NCI-H526 treated with DMSO at 0.1 percent for 48 hours (cell line): ENCODE measurements at places on chromosomes 12 and 14.

DNA sequence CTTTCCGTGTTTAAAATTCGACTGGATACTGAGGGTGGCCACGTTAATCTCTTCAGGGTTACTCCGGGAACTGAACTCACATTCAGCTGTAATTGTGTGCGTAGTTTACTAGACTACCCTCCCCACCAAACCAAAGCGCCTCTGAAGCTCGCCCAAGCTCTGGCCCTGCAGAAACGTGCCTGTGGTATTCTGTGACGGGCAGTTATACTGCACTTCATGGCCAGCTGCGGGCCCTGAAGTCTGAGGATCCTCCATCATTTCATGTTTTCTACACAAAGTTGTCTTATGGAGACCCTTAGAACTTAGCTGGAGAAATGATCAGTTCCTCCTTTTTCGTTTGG lies 688 bp downstream of the ZNF26 start:
- DNase-seq = no peak

DNA sequence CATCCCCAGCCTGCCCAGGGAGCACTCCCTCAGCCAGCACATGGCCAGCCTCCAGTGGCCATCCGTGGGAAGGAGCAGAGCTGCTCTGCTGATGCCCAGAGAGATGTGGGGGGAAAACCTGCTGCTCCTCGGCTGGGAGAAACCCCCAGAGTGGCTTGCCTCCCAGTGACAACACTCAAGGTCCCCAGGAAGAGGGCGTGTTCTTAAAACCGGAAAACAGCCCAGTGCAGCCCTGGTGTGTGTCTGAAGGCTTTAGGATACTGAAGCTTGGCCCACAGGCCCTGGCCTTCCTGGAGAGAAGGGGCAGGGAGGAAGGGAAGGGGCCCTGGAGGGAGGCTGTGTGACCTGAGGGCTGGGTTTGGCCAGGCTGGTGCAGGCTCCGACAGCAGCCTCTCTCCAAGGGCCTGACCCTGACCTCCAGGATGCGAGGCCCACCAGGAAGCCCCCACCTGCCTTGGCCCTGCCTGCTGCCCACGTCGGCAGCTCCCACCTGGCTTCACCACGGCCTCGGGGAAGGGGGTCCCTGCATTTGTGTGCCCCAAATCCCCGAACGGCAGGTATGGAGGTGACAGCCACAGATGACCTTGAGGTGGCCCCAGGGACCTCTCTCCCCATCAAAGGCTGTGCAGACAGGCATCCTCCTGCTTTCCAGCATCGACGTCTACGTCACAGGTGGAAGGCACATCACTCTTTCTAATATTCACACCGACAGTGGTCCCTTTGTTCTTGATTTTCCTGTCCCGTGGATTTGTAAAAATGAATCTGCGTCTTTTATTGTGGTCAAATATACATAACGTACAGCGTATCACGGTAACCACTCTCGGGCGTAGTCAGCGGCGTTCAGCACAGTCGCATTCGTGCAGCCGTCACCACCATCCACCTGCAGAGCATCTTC lies 190.0 kb upstream of the C14orf180 start:
- DNase-seq = no peak

DNA sequence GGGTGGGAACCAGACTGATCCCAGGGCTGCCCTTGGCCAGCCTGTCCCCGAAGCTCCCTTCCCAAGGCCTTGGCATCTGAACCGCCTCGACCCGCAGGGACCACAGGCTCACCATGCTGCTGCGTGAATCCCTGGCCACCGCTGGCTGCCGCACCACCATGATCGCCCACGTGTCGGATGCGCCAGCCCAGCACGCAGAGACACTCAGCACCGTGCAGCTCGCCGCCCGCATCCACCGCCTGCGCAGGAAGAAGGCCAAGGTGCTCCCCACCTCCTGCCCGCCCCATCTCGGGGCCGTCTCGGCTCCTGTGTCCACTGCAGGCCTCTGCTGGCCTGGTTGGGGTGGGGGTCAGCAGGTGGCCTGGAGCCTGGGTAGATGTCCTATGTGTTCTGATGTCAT lies 35.7 kb downstream of the KIF26A start:
- no peak for DNase-seq

- DNase-seq = no peak
These were observed 10.8 kb downstream of the TMEM52B start for GRCh38 chr12:10189653-10190052.

DNA sequence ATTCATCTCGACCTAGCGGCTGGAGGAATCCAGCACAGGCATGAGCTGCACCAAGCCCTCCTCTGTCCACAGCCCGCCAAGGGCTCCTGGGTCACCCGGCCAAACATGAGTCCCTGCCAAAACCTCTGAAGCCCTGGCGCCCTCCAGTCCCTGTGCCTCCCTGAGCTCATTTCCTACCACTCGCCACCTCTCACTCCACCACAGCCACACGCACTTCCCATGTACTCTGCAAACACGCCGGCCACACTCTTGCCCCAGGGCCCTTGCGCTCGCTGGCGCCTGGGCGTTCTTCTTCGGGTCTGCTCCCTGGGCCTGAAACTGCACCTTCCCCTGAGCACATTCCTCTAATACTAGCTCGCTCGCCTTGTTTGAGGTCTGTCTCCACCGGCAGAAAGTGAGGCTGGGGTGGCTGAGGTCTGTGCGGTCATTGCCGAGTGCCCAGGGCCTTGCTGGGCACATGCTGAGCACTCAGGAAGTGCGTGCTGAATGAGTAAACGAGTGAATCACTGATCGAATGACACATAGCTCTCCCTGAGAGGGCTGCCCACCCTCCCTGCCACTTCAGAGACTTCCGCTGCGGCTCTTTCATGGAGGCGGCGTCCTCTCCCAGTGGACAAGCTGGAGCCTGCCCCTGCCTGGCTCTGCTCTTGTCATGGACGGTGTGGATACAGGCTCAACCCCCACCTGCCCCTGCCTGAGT lies 33.7 kb upstream of the DLK1 start:
- DNase-seq = no peak

- DNase-seq = no peak
These were observed 52.3 kb downstream of the PLEKHA5 start for GRCh38 chr12:19181666-19182426.

GRCh38 chr14:59182641-59183040 lies 5.8 kb upstream of the DAAM1 start:
- no peak for DNase-seq

DNA sequence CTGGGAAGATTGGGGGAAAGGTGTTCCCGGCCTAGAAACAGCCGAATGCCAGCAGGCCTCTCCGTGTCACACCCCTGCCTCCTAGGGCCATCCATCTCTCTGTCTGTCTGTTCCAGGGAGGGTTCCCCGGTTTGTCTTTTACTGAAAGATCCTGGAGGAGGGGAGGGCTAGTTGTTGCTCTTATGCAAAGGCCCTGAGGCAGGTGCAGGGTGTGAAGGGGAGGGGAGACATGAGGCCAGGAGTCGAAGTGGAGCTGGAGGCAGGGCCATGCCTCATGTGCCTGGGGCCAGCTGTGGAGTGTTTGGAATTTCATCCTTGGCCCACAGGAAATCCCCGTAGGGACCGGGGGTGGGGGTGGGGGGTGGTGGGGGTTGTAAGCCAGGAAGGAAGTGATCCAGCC lies 8.7 kb upstream of the RCOR1 start:
- no peak for DNase-seq

GRCh38 chr14:97381309-97381708 lies 584.1 kb downstream of the VRK1 start:
- DNase-seq = no peak

GRCh38 chr14:31269634-31270195 lies 62.1 kb upstream of the HECTD1 start:
- no peak for DNase-seq

DNA sequence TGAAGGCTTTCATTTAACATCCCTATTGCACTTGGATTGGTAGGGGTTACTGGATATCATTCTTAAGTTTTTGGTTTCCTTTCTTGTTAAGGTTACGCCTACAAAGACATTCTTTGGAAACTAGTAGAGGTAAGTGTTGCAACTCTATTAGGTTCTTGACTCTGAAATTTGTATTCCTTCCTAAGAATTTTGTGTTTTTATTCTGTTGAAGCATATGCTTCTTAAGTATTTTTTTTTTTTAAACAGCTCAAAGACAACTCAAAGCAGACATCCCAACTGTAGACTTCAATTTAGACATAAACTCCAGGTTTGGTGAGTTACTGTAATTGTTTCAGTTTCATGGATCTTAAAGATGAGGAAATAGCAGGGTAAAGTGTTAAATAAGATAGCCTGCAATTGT lies 1.1 kb upstream of the RBMS2 start:
- DNase-seq = no peak

DNA sequence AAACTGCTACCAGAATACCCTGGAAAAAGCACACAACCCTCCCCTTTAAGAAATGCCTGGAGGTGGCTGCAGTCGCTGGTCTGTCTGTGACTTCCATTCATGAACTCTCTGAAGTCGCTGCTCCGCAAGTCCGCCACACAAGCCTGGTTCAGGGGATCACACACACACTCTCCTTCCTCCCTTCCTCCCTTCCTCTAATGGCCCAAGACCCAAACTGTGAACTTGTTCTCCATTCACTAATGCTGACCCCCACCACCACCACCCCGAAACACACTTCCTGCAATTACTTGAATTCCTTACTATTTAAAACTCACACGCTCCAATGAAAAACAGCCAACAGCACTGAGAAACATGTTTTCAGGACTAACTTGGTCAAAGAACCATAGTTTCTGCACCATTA lies 1.0 kb upstream of the LMO3 start:
- no peak for DNase-seq

DNA sequence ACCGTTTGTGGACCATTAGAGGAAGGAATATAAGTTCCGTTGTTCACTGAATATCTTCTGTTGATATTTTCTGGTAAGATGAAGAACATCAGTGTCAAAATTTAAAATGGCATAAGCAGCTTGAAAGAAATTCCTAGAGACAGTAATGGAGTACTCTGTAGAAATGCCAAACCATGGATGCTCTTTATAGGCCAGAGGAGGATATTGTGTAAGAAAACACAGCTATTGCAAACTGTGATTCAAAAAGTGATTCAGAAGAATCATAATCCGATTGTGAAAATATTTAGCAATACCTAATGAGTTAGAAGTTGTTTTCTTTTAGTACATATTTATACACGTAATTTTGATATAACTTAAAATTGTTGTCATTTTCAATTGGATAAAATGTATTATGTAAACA lies 102.8 kb downstream of the SLC16A7 start:
- DNase-seq = no peak

- peak; percentile 27 for DNase-seq
These were observed 11.9 kb upstream of the SERPINA4 start for GRCh38 chr14:94548999-94549985.

DNA sequence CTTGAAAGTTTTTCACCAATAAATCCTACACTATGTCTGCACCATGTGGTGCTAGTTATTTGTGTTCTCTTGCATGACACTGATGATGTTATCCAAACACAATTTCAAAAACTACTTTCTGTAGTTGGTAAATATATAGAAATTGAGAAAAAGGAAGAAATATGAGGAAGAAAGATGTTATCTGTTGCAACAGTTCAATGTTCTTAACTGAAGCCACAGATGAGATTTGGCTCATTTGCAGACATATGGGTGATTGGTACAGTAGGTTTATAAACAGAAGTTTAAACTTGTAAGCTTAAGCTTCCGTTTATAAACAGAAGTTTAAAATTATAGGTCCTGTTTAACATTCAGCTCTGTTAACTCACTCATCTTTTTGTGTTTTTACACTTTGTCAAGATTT lies at the start of gene CLEC12A:
TSS of gene CLEC12A (plus strand) at position 229 of the 400 bp plus-strand sequence. CDS start 188 bp downstream, outside the sequence.
- no peak for DNase-seq

GRCh38 chr14:99573000-99573330 lies 31.0 kb downstream of the CCDC85C start:
- DNase-seq = no peak

GRCh38 chr12:110758922-110759321 lies 16.2 kb upstream of the PPP1CC start:
- no peak for DNase-seq

DNA sequence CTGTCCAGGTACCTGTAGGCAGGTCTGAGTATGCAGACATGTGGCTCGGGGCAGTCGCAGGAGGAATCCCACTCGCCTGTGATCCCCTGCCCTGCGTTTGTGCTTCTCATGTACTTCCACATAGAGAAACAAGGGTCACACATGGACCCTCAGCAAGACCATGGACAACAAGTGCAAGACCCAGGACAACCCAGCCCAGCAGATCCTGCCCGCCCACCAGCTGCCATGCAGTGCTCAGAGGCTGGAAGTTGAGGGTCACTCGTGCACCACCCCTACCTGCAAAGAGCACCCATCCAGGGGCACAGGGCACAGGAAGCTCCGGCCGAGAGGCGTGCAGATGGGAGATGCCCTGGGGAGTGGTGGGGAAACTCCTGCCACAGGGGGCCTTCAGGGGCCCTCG lies 67.5 kb upstream of the C14orf180 start:
- no peak for DNase-seq
